ENCODE measurements at places on chromosomes 5 and 9. TPM values are rescaled to one million over a fixed set of nuclear protein-coding genes. Genes with fewer than 3 reads are reported as not detected.

DNA sequence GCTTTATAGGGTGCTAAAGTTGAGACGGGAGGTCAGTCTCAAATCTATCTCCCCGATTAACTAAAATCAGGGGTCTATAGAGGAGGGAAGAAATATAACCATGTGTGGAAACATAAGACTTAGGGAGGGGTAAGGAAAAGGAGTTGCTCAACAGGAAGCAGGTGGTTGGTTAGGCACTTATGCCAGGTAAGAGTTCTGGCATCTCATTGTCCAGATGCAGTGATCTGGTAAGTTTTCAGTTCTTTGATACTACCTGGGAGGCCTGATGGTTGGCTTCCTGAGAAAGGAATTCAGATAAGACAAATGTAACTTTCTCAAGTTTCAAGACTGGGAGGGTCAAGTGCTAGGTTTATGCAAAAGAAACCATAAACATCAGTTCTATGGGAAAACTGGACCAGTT lies 47.7 kb downstream of the CERT1 start:
- no peak for DNase-seq
- no peaks in the 10 kb centered on the region for H3K27me3 ChIP-seq
- H3K36me3 ChIP-seq, result no peaks in the 10 kb centered on the region
- no peak overlapping the region for H3K4me3 ChIP-seq

- H3K4me1 ChIP-seq, result peaks cover 37% of the 10 kb centered on the region
- no peaks in the 10 kb centered on the region for H3K36me3 ChIP-seq
- H3K27ac ChIP-seq, result peak overlapping the region; percentile 87
- H3K4me3 ChIP-seq, result no peak overlapping the region
- DNase-seq, result no peak
- no peaks in the 10 kb centered on the region for H3K27me3 ChIP-seq
Observed at GRCh38 chr5:148909766-148910165, 83.4 kb downstream of the ADRB2 start.

The RNF183 gene
- total RNA-seq, result not detected

DNA sequence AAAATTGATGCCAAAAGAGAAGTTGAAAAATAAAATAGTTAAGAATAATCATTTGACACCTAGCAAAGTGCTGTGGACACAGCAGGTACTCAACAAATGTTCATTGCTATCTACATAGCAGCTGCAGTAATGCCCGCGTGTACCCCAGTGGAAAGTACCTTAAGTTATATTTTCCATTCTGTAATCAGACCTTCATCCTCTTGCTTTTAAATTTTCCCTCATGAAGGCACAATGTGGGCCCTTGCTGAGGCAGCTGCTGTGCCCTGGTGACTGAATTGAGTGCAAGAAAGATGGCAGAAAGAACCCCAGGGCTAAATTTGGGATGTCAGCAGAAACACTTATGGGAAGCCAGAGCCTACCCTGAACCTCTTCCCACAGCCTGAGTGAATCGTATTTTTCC lies 65.9 kb downstream of the CYFIP2 start:
- H3K4me3 ChIP-seq, result no peak overlapping the region

The KCNIP1 gene
- not detected for total RNA-seq

The ACSL6 gene
- 0.26 TPM for total RNA-seq

The IL13 gene
- total RNA-seq, result not detected

- H3K36me3 ChIP-seq, result peaks cover 12% of the 10 kb centered on the region
- no peak overlapping the region for H3K27ac ChIP-seq
- no peak for DNase-seq
- no peak overlapping the region for H3K4me3 ChIP-seq
Observed at GRCh38 chr9:92611621-92612285, 58.2 kb downstream of the IPPK start.

- no peaks in the 10 kb centered on the region for H3K4me1 ChIP-seq
- no peaks in the 10 kb centered on the region for H3K36me3 ChIP-seq
- H3K4me3 ChIP-seq, result peak overlapping the region; percentile 66
- peak overlapping the region; percentile 13 for H3K27ac ChIP-seq
Observed at GRCh38 chr5:141326088-141326854, 4.0 kb upstream of the PCDHGA1 start.

The NUTM2G gene
- total RNA-seq, result not detected

- no peaks in the 10 kb centered on the region for H3K36me3 ChIP-seq
- H3K27ac ChIP-seq, result no peak overlapping the region
- H3K27me3 ChIP-seq, result peaks cover 2% of the 10 kb centered on the region
- H3K4me3 ChIP-seq, result no peak overlapping the region
- H3K4me1 ChIP-seq, result no peaks in the 10 kb centered on the region
Observed at GRCh38 chr5:146068977-146069779, 36.2 kb downstream of the PLAC8L1 start.

DNA sequence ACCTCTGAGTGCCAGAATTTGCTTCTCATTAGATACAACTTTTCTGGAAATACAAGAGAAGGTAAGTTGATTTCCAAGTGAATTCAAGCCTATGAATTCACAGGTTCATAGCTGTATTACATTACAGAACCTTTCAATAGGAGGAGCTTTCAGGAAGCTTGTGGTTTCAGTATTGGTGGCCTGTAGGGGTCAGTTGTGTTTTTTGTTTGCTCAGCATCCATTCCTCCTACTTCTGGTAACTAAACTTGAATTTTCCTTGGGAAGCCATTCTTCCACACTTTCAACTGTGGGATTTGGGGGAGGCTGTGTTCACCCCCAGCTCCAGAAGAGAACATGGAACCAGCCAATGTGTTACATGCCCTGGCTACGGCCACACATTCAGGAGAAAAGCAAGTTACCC lies 5.6 kb upstream of the CYSTM1 start:
- H3K27ac ChIP-seq, result no peak overlapping the region
- H3K4me1 ChIP-seq, result no peaks in the 10 kb centered on the region
- no peaks in the 10 kb centered on the region for H3K36me3 ChIP-seq

GRCh38 chr9:82491604-82492003 lies 503.0 kb downstream of the SPATA31D1 start:
- H3K36me3 ChIP-seq, result no peaks in the 10 kb centered on the region
- no peaks in the 10 kb centered on the region for H3K27me3 ChIP-seq
- H3K4me1 ChIP-seq, result no peaks in the 10 kb centered on the region
- DNase-seq, result peak; percentile 47
- H3K4me3 ChIP-seq, result no peak overlapping the region

- DNase-seq, result no peak
- no peak overlapping the region for H3K27ac ChIP-seq
- peaks cover 5% of the 10 kb centered on the region for H3K36me3 ChIP-seq
- H3K4me3 ChIP-seq, result no peak overlapping the region
- H3K27me3 ChIP-seq, result no peaks in the 10 kb centered on the region
Observed at GRCh38 chr5:95884511-95884910, 62.0 kb upstream of the GLRX start.

- H3K4me3 ChIP-seq, result no peak overlapping the region
- peak; percentile 26 for DNase-seq
- no peak overlapping the region for H3K27ac ChIP-seq
- no peaks in the 10 kb centered on the region for H3K27me3 ChIP-seq
- H3K4me1 ChIP-seq, result no peaks in the 10 kb centered on the region
Observed at GRCh38 chr9:14846871-14847311, 63.3 kb downstream of the FREM1 start.

The IFNA21 gene
- not detected for total RNA-seq

DNA sequence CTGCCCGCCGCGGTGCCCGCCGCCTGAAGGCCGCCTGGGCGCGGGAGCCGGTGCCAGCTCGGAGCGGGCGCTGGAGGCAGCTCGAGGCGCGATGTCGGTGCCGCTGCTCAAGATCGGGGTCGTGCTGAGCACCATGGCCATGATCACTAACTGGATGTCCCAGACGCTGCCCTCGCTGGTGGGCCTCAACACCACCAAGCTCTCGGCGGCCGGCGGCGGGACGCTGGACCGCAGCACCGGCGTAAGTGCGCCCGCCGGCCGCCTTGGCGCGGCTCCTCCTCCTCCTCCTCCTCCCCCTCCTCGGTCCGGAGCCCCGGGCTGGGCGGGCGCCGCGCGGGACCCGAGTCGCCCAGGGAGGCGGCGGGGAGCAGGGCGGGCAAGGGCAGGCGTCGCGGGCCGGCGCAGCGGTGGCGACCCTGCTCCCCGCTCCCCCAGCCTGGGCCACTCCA lies 455 bp downstream of the OLFM1 start:
- peaks cover 12% of the 10 kb centered on the region for H3K27me3 ChIP-seq
- H3K4me3 ChIP-seq, result no peak overlapping the region
- H3K27ac ChIP-seq, result no peak overlapping the region
- no peaks in the 10 kb centered on the region for H3K4me1 ChIP-seq

DNA sequence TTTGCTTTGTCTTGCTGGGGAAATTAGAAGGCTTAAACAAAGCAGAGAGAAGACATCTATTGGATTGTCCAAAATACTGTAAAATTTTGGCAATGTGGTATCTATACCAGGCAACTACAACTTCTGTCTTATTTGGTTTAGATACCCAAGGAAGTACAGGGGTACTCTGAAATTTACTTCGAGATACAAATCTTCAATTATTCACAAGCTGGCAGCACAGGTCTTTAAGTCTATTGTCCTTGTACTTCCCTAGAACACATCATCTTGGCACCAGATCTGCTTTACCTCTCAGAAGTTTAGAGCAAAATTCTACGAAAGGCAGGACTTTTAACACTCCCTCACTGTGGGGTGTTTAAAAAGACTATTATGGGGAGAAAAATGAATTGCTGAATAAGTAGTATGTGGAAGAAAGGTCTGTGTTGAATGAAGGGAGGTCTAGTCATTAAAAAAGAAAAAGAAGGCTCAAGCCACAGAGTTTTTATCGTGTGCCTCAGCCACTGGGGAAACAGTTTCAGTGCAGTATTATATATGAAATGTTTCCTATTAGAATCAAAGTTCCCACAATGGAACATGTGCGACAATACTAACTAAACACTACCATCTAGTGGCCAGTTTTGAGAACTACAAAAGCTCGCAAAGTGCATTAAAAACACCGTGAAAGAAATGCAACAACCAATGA lies 93.7 kb downstream of the PDE4D start:
- no peaks in the 10 kb centered on the region for H3K36me3 ChIP-seq
- H3K4me1 ChIP-seq, result no peaks in the 10 kb centered on the region
- no peaks in the 10 kb centered on the region for H3K27me3 ChIP-seq
- no peak overlapping the region for H3K4me3 ChIP-seq

GRCh38 chr9:7001571-7001970 lies 243.8 kb downstream of the KDM4C start:
- no peak for DNase-seq
- no peaks in the 10 kb centered on the region for H3K36me3 ChIP-seq
- H3K27ac ChIP-seq, result no peak overlapping the region
- no peak overlapping the region for H3K4me3 ChIP-seq
- H3K4me1 ChIP-seq, result no peaks in the 10 kb centered on the region

DNA sequence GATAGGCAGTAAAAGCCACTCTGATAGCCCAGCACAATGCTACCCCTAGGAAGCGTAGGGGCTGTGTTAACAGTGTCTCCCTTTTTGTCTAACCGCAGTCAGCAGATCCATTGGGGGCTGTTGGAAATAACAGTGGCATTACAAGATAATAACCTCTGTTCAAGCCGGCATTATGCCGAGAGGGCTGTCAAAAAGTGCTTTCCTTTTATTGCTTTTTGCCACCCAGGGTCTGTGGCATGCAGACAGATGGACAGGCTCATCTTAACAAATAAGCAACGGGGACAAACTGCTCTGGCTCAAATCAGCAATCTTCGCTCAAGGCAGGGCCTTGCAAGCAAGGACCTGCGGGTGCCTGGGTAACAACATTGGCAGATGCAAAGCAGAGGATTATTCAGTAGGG lies 123.3 kb downstream of the TLR4 start:
- no peak overlapping the region for H3K27ac ChIP-seq
- H3K4me1 ChIP-seq, result no peaks in the 10 kb centered on the region
- H3K27me3 ChIP-seq, result no peaks in the 10 kb centered on the region
- no peak overlapping the region for H3K4me3 ChIP-seq
- DNase-seq, result no peak

DNA sequence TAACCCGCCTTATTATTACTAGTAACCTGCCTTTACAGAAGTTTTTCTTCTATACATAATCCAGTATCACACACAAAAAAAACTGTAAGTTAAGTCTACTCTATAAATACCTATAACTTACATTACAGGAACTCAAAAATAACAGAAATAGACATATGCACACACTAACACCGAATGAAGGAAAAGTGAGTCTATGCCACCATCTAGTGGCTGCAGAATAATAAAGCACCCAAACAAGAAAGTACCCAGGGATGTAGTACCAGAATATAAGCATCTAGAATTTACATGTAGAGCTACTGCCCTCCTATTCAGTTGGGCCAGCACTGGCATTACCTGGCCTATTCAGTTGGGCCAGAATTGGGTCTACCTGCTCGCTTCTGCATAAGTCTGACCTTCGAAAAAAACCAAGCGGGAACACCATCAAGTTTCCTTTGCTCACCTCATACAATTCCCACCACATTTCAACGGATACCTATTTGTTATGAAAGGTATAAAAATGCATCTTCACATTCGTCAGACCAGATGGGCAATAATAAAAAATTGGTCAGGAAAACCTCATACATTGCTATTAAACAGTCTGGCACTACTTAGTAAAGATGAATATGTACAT lies 4.0 kb upstream of the NIPSNAP3A start:
- peak; percentile 50 for DNase-seq
- no peaks in the 10 kb centered on the region for H3K4me1 ChIP-seq
- no peak overlapping the region for H3K4me3 ChIP-seq
- H3K36me3 ChIP-seq, result no peaks in the 10 kb centered on the region
- H3K27ac ChIP-seq, result no peak overlapping the region
- no peaks in the 10 kb centered on the region for H3K27me3 ChIP-seq

DNA sequence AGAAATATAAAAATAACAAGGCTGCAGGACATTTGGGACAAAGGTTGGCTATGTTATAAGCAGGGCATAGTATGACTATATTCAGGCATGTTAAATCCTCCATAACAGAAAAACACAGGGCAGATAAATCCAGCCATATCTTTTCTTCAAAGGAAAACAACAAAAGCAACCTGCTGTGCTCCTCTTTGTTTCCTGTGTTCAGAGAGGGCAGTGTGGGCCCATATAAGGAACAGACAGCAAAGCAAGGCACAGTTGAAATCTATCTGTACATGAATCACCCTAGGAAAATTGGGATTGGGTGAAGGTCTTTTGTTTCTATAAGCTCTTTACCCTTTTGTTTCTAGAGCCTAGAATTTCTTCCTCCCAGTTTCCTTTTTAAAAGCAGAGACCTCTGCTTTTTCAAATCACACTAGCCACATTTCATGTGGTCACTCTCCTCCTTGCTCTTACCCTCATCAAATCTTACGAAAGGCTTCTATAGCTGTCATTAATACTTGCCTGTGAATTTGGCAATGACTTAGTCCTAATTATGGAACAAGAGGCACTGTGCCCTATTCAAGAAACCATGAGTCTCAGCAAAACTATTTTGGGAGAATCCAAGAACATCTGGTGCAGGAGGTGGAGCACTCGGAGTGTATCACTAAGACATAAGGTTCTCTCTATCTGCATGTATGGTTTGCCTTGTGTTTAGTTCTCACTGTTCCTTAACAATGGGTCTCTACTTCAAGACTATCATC lies 1.8 kb downstream of the GZMA start:
- no peak overlapping the region for H3K4me3 ChIP-seq
- H3K27me3 ChIP-seq, result no peaks in the 10 kb centered on the region
- no peak overlapping the region for H3K27ac ChIP-seq
- no peaks in the 10 kb centered on the region for H3K36me3 ChIP-seq
- DNase-seq, result no peak

The SGCD gene
- total RNA-seq, result 67.5 TPM

The ALDH1B1 gene
- total RNA-seq, result 13.9 TPM

The OLFM1 gene
- 2.0 TPM for total RNA-seq

The SLC6A19 gene
- not detected for total RNA-seq

Data from fibroblast of lung (primary cell).